Activated effector memory CD4-positive, alpha-beta T cell treated with anti-CD3 and anti-CD28 coated beads, Interleukin-2, amount 50 U/mL, for 16 hours (primary cell): ENCODE measurements at places on chromosomes 5 and 9.

- DNase-seq, result no peak
Observed at GRCh38 chr5:138096363-138096762, 12.5 kb downstream of the WNT8A start.

- no peak for DNase-seq
Observed at GRCh38 chr9:116288658-116289057, 135.1 kb downstream of the PAPPA start.

GRCh38 chr5:150751096-150751891, 7.5 kb downstream of the DCTN4 start:
- DNase-seq, result no peak

DNA sequence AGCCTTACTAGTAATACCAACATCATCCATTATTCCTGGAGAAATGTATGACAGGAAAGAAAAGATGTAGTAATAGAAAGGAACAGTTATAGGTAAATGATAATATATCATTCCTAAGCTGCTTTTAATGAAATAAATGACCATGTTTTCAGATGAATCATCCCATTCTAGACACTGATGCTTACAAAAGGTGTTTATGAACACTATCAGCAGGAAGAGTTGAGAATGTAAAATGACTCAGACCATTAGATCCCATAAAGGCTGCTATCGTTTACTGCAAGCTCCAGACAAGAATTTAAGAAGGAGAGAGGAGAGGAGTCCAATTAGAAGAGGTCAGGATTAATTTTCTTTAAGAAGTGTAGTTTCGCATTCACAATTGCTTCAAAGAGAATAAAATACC, 1033.5 kb downstream of the EFNA5 start:
- DNase-seq, result no peak

GRCh38 chr9:128860937-128861336, 20.8 kb downstream of the KYAT1 start:
- no peak for DNase-seq

DNA sequence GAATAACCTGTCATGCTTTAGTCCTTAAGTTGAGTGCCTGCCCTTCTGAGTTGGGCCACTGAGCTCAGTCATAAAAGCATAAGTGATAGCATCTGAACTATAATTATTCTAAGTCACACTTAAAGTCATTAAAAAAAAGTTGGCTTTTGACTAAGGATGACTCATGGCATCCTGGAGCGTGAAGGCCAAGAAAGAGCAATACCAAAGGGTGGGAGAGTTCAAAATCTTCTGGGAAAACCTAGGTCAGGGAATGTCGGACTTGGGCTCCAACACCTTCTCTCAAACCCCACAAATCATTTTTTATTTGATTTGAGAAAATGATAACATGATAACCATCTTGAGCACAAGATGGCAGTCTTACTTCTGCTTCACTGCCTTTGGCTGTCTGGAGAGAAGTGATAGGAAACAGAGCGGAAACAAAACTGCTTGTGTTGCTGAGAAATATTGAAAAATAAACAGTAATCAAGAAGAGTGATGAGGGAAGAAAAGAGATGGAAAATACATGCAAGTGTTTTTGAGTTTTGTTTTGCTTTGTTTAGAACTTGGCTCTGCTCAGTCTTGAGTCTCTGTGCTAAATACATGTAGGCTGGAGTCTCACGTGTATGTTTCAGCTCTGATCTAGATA, 16.9 kb upstream of the NTRK2 start:
- DNase-seq, result no peak

GRCh38 chr9:127921557-127922120, 4.8 kb upstream of the ST6GALNAC4 start:
- peak; percentile 92 for DNase-seq

DNA sequence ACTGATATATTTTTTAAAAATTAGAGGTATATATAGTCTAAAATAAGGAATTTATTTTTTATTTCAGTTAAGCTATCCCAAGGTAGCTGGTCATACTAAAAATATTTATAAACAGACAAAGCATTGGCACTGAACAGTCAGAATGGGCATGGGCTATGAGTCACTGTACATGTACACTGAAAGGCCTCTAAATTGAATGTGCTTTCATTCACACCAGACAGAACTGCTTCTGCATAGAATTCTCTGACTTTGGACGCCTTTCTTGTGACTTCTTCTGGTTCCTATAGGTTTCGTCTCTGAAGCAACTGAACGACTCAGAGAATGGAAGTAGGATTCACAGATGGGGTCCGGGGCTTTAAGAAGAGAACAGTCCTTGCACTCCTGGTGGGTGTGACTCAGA, 394.8 kb upstream of the MEF2C start:
- no peak for DNase-seq

- DNase-seq, result peak; percentile 80
Observed at GRCh38 chr9:84261070-84261746, 79.3 kb downstream of the SLC28A3 start.

GRCh38 chr9:122991370-122991830, 42.1 kb upstream of the GPR21 start:
- DNase-seq, result peak; percentile 74

- no peak for DNase-seq
Observed at GRCh38 chr5:9932770-9933169, 302.6 kb upstream of the TAS2R1 start.

- DNase-seq, result no peak
Observed at GRCh38 chr9:124602632-124603031, 95.4 kb upstream of the NR5A1 start.

- peak; percentile 93 for DNase-seq
Observed at GRCh38 chr5:172283862-172284610, 472 bp upstream of the UBTD2 start.

- DNase-seq, result no peak
Observed at GRCh38 chr9:92424340-92424739, at the start of gene OMD. Gene OMD (minus strand): TSS chr9:92424471. CDS start chr9:92417558, 6,913 bp downstream.

DNA sequence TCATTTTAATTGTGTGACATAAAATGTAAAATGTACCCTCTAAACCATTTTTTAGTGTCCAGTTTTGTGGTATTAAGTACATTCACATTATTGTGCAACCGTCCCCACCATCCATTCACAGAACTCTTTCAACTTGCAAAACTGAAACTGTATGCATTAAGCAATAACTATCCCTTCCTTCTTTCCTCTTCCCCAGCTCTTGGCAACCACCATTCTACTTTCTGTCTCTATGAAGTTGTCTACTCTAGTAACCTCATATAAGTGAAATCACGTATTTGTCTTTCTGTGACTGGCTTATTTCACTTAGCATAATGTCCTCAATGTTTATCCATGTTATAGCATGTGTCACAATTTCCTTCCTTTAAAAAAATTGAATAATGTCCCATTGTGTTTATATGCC, 142.4 kb downstream of the C9orf152 start:
- no peak for DNase-seq
